ENCODE measurements at places on chromosomes 4 and X. TPM values are rescaled to one million over a fixed set of nuclear protein-coding genes. Genes with fewer than 3 reads are reported as not detected.

TIGD4 gene
- 0.99 TPM for total RNA-seq

HSFX1 gene
- 0.79 TPM for total RNA-seq

IL13RA2 gene
- not detected for total RNA-seq

LUZP4 gene
- total RNA-seq: not detected

ARMCX2 gene
- total RNA-seq: 40.1 TPM

NALF2 gene
- 0.10 TPM for total RNA-seq

GLRA3 gene
- not detected for total RNA-seq

CENPE gene
- 14.0 TPM for total RNA-seq

TREX2 gene
- 6.1 TPM for total RNA-seq

- DNase-seq: no peak
These were observed 88.0 kb downstream of the ATP11C start for GRCh38 chrX:139844884-139845283.

DNA sequence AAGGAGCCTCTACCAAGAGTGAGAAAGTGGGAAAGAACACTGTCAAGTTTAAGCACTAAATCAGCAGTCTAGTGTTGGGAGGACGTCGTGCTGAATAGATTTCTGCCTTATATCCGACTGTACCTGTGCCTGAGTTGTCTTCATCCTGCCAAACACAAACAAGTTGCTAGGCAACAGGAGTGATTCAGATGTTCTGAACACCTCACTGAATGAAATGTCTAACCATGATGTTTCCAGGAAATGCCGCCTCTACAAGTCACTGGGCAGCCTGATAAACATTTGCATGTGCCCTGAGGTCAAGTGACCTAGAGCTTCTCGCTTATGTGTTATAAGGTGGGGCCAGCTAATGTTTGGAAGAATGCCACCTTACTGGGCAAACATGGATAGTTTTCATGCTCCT lies 37.9 kb downstream of the SGMS2 start:
- DNase-seq: no peak

GRCh38 chr4:177010418-177010817 lies 217.7 kb upstream of the VEGFC start:
- DNase-seq: no peak

- DNase-seq: peak; percentile 1
These were observed 23.3 kb downstream of the BRCC3 start for GRCh38 chrX:155094468-155095061.

DNA sequence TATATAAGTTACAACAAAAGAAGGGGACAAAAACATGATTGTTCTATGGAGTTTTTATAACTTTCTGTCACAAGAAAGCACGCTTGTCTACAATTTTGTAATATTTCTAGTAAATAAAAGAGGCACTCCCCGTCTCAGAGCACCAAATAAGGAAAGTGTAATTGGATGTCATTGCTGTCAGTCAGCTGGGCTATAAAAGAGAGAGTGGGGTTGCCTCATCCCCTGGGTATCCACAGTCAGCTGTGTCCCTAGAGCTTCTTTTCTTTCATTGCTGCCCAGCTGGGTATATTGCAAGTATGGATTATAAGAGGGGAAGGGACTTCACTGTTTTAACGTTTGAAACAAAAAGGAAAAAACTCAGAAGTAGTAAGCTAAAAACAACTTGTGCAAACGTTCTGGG lies 61.3 kb downstream of the NPNT start:
- no peak for DNase-seq

DNA sequence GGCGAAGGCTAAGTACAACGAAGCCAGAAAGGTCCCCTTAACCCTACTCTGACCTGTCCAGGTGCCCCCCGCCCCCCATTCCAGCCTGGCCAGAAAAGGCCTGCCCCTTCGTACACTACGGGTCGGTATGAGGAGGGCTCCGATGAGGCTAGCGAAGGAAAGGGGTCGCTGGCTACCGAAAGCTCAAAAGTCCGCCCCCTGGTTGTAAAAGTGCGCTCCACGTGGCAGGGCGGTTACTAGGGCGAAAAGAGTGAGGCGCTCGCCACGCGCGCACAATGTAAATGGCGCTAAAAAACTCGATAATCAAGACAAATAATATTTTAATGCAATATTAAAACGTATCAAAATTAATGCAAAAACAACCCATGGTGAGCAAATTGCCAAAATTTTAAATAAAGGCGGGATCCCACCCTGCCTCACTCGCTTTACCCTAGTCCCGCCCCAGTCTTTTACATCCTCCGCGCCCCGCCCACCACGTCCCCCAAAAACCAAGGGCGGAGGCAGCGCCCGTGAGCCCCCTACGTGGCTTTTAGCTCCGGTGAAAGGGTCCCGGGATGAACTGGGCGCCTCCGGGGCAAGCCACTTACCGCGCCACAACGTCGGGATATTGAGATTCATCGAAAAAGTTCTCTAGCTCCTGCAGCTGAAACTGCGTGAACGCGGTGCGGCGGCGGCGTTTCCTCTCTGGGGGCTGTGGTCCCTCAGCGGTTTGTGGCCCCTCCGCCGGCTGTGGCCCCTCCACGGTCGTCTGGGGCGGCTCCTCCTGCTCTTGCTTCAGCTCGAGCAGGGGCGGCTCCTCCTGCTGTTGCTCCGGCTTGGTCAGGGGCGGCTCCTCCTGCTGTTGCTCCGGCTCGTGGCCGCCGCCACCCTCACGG lies 929 bp downstream of the ESX1 start:
- DNase-seq: no peak

DNA sequence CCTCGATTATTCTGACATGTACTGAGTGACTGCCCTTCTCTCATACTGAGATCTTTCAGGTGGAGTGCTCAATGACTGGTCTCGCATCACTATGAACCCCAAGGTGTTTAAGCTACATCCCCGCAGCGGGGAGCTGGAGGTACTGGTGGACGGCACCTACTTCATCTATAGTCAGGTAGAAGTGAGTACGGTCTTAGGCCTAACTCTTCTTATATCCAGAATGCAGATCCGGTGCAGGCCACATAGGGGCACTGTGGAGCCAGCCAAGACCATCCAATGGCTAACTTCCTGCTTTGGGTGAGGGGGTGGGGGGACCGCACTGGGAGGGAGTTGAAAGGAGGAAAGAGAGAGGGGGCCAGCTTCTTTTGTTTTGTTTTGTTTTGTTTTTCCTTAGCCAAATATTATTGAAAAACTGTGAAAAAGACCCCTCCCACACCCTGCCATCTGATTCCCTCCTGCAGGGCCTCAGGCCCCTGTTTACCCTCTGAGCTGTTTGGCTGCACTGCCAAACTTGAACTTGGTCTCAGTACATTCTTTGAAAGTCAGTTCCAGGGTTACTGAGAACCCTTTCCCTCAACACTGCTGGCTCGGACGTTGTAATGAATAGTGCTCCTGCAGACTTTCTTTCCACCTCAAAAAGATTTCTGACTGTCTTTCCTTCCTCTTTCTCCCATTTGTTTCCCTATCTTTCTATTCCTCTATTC lies 16.2 kb downstream of the AWAT2 start:
- DNase-seq: no peak

- DNase-seq: peak; percentile 19
These were observed 30.7 kb downstream of the ARHGEF9 start for GRCh38 chrX:63754136-63754859.

- no peak for DNase-seq
These were observed 9.2 kb downstream of the PALLD start for GRCh38 chr4:168506014-168506413.

- no peak for DNase-seq
These were observed 13.5 kb downstream of the CTAG1B start for GRCh38 chrX:154605566-154605965.

DNA sequence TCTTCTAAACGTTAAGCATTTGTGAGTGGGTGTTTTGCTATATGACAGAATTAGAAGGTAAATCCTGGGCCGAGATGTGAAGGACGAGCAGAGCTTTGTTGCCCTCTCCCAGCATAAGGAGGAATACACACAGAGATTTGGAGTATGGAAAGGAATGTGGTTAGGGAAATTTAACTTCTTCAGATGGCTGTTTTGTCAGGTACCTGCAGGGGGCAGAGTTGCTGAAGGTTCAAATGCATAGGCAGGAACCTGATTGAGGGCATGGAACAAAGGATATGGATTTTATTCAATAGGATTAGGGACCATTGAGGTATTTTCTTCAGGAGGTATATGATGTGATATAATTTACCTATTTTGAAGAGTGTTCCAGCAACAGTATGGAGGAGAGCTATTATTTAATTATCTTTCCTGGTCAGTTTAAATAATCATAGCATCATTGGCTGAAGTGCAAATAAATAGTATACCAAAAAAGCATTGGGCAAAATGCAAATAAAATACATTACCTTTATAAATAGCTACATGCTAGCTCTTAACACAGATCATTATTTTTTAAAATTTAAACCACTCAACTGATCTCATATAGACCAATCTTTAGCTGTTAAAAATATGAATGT lies 143.6 kb downstream of the SLIT2 start:
- DNase-seq: no peak

DNA sequence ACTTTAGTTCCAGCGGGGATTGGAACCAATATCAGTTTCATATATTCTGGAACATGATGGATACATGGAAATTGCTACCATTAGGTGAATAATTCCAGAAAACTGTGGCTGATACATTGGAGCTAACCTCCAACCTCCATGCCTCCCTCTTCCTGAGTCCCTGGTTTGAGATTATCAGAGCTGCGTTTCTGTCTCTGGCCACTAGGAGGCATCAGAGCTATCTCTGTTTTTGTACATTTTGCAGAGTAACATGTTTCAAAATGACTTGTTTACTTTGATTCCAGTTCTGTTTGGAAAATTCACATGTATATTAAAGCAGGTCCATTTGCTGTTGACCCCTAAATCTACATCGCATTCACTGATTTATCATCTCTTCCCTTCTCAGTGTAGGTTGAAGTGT lies 2.4 kb upstream of the RAB40AL start:
- no peak for DNase-seq

DNA sequence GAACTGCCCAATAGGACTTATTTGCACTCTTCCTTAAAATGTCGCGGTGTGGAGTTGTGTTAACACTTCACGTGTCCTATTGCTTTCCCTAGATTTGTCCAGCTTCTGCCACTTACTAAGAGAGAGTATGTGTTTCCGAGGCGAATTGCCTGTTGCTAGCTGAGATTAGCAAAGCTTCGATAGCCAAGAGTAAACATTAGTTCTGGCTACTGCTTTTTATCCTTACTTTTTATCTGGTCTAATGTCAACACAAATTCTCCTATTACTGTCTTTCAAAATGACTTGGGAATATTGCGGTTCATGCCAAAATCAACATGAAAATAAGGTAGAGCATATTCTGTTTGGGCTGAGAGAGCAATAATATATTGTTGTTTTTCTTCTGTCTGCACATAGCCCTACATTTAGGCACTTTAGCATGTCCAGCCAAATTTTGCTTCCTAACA lies 90.4 kb upstream of the VEGFC start:
- no peak for DNase-seq

DNA sequence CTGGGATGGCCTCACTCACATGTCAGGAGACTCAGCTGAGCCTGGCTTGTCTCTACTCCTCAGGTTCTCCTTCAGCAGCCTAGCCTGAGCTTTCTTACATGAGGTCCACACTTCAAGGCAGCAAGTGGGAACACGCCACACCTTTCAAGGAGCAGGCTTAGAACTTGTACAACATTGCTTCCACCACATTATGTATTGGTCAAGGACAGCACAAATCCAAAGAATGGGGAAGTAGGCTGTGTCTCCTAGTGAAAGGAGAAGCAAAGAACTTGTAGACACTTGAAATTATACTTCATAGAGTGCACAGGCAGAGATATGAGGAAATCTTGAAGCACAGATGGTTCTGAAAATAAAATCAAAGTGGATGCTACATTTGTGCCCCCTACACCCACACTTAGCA lies 120.9 kb upstream of the NOCT start:
- DNase-seq: no peak

DNA sequence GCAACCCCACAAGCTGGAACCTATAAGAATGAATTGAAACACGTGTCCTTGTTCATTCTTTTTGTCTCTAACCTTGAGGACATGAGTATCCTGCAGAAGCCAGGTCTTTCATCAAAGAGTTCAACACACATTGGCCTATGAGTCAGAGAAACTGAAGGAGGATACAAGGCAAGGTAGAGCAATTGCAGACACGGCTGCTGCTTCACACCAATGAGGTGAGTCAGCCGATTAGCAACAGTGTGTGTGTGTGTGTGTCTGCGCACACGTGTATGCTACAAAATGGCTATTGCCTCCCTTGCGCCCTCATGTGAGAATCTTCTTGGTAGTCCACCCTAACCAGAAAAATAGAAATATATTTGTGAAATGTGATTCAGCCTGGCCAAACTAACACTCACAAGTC lies 1477.7 kb upstream of the IGFBP7 start:
- no peak for DNase-seq

DNA sequence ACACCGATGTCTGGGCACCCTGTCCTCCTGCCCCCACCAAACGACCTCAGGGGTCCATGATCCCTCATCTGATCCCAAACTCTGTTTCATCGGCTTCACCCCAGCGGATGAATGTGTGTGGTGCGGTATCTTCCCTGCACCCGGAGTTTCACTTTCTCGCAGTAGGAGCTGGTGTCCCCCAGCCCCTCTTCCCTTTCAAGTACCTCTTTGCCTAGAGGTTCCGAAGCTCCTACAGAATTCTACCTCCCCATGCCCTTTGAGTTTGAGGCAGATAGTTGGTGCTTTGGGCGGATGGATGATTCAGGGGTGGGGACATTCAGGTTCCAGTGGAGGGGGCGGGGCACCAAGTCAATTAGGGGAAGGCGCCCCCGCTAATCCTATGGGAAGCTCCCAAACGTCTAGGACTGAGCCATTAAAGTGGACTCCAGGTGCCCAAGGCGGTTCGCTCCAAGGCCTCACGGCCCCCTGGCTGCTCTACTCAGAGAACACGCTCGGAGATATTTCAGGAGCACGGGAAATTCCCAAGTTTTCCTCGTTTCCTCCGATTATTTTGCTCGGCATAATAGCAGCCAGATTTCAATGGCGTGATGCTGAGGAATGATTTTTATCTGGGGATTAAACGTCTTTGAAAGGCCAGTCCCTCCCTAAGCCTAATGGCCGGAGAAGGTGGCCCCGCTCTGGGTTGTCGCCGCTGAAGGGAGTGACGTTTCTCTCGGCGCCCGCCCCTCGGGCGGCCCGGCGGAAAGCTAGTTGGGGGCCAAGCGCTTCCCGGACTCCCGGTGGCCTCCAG lies 1.3 kb downstream of the MSX1 start:
- peak; percentile 17 for DNase-seq

GRCh38 chr4:25702848-25703247 lies 47.2 kb downstream of the SLC34A2 start:
- DNase-seq: peak; percentile 37

- DNase-seq: peak; percentile 35
These were observed 17.1 kb upstream of the C1QTNF7 start for GRCh38 chr4:15410750-15411149.

- no peak for DNase-seq
These were observed 717.9 kb downstream of the ARAP2 start for GRCh38 chr4:35526456-35526855.

- DNase-seq: no peak
These were observed 65.9 kb downstream of the SRPX start for GRCh38 chrX:38154818-38155217.
